GM03348 (cell line): ENCODE measurements at places on chromosomes 5 and 9.

GRCh38 chr5:131745703-131746102 lies 51.1 kb downstream of the FNIP1 start:
- DNase-seq = no peak

- DNase-seq = peak; percentile 64
Measured at GRCh38 chr5:72412283-72413055, 92.3 kb downstream of the PTCD2 start.

GRCh38 chr5:172413601-172414171 lies 40.6 kb downstream of the SH3PXD2B start:
- no peak for DNase-seq

GRCh38 chr5:147226512-147226911 lies 8.3 kb upstream of the STK32A start:
- no peak for DNase-seq

DNA sequence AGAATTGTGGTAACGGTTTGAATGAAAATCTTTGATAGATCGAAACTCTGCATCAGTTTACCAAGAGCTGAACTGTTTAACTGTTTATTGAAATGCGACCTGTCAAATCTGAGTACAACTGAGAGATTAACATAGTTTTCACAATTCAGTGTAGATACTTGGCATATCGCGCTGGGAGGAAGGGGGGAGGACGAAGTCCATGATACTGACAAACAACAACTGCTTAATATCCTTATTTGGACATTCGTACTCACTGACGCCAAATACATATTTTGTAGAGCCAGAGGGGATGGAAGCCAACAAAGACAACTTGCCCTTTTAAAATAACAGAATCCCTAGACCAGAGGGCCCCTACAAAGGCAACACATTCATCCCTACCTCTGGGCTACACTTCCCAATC lies 93.2 kb downstream of the GLIS3 start:
- no peak for DNase-seq

- no peak for DNase-seq
Measured at GRCh38 chr5:137847687-137848086, 20.0 kb upstream of the MYOT start.

DNA sequence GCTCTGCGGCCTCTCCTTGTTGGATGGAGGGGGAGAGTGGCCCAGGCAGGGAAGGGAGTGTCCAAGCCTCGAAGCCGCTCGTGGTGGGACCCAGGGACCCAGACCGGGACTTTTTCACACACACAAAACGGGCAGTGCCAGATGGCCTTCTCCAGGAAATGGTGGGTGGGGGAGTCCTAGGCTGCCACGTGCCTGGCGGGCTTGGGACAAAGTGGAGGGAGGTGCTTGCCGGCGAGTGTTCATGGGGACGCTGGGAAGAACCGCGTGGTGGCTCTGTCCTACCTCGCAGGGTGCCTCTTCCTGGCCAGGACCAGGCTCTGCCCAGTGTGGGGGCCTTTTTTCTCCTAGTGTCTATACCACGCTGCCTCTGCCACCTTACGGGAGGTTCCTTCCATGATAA lies 155.0 kb upstream of the COL5A1 start:
- no peak for DNase-seq

DNA sequence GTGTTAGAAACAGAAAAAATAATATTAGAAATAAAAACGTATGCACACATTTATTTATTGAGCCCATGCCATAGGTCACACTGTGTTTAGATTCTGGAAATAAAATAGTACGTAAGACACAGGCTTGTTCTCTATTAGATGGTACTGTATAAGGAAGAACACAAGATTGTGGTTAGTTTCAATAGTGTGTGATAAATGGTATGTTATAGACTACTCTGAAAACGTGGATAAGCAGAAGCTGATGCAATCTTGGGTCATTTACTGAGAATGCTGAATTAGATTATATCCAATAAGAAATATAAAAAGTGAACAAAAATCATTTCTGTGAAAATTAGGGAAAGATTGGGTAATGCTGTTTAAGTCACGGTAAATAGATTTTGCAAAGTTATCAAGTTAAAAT lies 1456.4 kb upstream of the ACO1 start:
- no peak for DNase-seq

GRCh38 chr9:10265153-10265631 lies 347.6 kb downstream of the PTPRD start:
- DNase-seq = peak; percentile 9

- DNase-seq = no peak
Measured at GRCh38 chr5:172078726-172079345, 72.4 kb upstream of the FBXW11 start.

DNA sequence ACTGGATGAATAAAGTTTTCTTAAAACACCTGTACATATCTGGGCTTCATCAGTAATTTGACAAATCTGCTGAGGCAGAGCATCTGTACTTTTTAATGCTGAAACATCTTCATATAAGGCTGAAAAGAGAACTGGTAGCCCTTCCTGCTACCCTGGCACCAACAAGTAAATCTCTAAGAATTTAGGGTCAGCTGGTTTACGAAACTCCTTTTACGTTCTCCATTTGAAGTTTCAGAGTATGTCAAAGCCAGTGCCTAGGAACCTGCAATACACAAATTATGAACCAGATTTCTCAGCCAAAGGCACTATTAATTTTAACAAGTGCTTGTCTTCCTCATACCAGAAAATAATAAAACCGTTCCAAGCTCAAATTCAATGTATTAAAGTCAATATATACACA lies 3.8 kb downstream of the ZFAND5 start:
- DNase-seq = no peak

GRCh38 chr9:124752967-124753366 lies 18.1 kb downstream of the NR6A1 start:
- peak; percentile 62 for DNase-seq

GRCh38 chr5:8949908-8950307 lies 596.0 kb downstream of the SEMA5A start:
- no peak for DNase-seq
